ENCODE measurements at places on chromosomes 16 and 17. TPM values are rescaled to one million over a fixed set of nuclear protein-coding genes. Genes with fewer than 3 reads are reported as not detected.
A peak's percentile ranks its signal among the peaks of the same experiment; 100 is the strongest.

GRCh38 chr17:5631958-5632590, 47.8 kb upstream of the NLRP1 start:
- DNase-seq = no peak

The KCNJ18 gene
- total RNA-seq = 0.10 TPM

DNA sequence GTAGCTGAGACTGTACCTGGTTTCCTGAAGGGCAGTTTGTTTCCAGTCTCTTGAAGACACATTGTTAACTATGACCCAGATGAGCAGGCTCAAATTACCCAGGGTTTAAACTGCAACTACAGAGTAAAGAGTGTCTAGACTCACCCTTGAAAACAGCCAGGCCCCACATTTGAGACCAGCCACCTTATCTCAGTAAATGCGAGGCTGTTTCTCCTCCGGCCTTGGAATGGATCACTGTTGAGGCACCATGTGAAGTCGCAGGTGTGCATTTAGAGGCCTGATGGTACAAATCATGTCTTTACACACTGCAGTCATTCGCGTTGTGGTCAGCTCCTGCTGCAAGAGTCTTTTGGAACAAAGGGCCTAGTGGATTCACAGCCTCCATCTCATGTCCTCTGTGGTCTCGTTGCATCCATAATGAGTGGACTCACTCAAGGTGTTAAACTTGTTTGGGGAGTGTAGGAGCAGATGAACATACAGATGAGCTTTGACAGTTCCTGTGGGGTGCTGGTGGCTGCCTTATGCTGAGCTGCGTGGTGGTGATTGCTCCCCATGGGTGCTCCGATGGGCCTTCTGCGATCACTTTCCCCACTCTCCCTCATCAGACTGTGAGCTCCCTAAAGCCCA, 18.5 kb upstream of the N4BP1 start:
- DNase-seq = no peak

GRCh38 chr16:9148374-9149015, 57.1 kb downstream of the HAPSTR1 start:
- DNase-seq = no peak

- peak; percentile 54 for DNase-seq
Observed at GRCh38 chr17:21042458-21043295, at the start of gene USP22. USP22 (minus strand) TSS chr17:21043011; CDS start chr17:21042835, 176 bp downstream.

The KRT24 gene
- total RNA-seq = not detected

The SLC35B1 gene
- 63.8 TPM for total RNA-seq

- peak; percentile 8 for DNase-seq
Observed at GRCh38 chr17:34154961-34155730, 99.9 kb upstream of the CCL2 start.

DNA sequence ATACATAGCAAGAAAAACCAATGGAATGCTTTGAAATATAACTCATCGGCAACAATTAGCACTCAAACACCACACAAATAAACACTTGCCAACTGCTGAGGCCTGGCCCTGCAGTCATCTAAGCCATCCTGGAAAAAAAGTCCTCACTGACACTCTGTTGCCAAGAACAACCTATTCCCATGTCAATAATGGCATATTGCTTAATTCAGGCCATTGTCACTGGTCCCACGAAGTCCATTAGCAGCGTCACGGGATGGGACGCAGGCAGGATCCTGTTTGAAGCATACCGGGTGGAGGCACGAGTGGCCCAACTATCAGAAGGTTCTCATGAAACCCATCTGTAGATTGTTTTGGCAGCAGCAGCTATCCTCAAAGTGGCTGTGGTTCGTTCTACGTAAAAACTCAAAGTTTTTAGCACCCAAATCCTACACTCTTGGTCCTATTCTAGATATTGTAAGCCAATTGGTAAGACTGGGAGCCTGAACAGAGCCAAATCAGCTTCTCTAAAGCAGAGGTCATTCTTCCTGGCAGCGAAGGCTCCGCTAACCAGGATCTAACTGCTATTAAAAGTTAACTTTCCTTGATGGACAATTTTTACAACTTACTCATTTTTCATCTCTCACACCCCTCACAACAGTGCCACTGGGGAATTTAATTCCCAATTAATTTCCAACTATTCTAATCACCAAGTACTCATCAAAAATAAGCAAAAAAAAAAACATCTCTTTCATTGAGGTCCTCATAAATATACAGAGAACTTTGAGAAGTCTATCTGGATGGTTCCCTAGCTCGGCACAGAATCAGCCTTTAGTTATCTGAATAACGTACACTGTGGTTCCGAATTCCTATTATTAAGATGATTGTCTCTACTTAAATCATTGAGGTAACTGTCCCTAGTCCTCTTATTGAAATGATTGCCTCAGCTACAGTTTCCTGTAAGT, 91.5 kb downstream of the ZFHX3 start:
- DNase-seq = no peak

The ITPRIPL2 gene
- 0.35 TPM for total RNA-seq

The FSCN2 gene
- 0.36 TPM for total RNA-seq

The ACOX1 gene
- total RNA-seq = 26.3 TPM

GRCh38 chr17:38464251-38464722, 36.0 kb downstream of the ARHGAP23 start:
- no peak for DNase-seq

- peak; percentile 97 for DNase-seq
Observed at GRCh38 chr16:87778830-87779579, 13.2 kb upstream of the KLHDC4 start.

All from activated naive CD8-positive, alpha-beta T cell treated with anti-CD3 and anti-CD28 coated beads for 36 hours (primary cell).